ENCODE measurements at places on chromosomes 7 and 10. TPM values are rescaled to one million over a fixed set of nuclear protein-coding genes. Genes with fewer than 3 reads are reported as not detected.

DNA sequence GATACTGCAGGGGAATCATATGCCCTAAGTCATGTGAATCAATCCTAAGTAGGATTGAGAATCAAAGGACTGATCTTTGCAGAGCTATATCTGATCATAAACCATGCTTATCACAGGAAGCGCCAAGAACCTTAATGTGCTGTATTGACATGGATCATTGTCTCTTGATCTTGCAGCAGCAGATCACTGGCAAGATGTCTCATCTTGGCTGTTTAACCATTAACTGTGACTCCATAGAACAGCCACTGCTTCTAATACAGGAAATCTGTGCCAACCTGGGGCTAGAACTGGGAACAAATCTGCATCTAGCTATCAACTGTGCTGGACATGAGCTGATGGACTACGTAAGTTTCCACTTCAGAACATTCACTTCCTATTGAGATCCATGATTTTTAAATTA lies 21.6 kb downstream of the ENO4 start:
- no peak for ATAC-seq

- no peak for ATAC-seq
These were observed 338.9 kb upstream of the MBL2 start for GRCh38 chr10:53111529-53111928.

DNA sequence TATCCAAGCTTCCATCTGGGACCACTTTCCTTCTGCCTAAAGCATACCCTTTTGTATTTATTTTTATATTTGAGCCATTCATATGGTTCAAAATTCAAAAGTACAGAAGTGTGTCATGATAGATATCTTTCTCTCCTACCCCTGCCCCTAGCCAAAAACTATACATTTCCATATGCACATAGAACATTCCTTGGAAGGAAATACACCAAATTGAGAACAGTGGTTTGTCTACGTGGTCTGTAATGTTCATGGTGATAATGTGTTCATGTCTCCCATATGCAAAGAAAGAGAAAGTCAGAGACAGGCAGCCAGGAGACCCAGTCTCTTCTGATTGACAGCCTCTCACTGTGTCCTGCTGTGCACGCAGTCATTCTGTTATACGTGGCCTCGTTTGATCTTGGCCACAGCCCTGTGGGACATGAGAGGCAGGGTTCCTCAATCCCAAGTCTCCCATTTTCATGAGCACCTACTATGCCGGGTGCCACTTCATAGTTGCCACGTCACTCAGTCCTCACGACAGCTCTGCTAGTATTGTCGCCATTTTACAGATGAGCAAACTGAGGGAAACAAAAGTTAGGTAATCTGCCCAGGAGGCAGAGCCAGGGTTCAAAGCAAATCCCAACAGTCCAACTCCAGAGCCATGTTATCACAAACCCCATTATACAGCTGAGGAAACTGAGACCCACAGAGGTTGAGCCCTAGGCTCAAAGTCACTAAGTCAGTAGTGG lies 8.0 kb upstream of the CDH23 start:
- ATAC-seq: no peak

DNA sequence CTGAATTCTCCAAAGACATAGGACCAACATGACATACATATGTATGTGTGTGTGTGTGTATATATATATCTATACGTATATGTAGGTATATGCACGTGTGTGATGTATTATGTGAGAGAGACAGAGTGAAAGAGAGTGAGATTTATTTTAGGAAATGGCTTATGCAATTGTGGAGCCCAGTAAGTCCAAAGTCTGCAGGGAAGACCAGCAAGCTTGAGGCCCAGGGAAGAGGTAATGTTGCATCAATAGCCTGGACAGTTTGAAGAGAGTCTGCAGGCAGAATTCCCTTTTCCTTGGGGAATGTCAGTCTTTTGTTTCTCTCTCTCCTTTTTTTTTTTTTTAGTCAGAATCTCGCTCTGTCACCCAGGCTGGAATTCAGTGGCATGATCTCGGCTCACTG lies 33.0 kb upstream of the CARD11 start:
- ATAC-seq: no peak

DNA sequence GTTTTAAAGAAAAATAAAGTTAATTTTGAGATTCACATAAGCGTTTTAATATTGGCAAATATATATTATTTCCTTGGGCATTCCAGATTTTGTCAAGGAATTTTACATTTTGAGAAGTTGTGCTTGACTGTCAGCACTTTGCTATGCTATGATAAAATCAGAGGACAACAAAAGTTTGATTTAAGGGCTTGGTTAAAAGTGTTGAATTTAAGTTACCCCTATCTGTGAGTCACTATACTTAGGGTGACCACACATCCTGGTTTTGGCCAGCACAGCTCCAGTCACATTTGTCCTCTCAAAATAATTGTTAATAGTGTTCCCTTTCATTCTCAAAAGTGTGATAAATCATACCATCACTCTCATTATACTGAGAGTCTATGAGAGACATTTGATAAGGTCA lies 34.2 kb upstream of the ANK3 start:
- ATAC-seq: peak; percentile 32

DNA sequence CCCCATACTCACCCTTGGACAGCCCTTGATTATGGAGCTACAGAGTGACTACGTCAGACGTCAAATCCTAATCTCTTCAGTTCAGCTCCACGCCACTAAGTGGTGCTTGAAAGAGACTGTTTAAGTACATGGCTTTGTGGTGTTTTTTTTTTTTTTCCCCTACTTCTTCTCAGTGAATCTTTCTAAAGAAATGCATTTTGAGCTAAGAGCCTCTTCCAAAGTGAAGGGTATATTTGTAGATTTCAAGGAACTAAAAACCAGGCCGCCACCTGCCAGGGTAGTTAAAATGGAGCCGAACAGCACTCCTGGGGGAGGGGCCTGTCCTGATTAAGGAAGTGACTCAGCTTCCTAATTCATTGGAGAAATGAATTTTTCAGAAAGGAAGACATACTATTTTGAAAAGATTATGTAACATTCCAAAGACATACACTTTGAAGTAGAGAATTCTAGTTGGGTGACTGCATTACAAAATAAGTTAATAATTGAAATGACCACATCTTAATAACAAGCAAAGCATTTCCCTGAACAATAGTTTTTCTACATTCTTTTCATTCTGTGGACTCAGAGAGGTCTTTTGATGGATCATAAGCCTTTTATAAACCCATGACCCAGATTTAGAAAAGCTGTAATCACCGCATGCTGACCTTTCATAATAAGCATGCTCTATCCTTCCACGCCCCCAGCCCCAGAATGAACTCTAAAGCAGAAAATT lies 20.6 kb upstream of the VPS41 start:
- no peak for ATAC-seq

- peak; percentile 20 for ATAC-seq
These were observed 669 bp downstream of the PI4K2A start for GRCh38 chr10:97640868-97641811.

Gene PNLIP
- not detected for total RNA-seq

Gene HKDC1
- total RNA-seq: 0.42 TPM

Gene CPXM2
- total RNA-seq: not detected

Gene FRG2B
- not detected for total RNA-seq

Gene HOXA10
- total RNA-seq: not detected

Gene CHST3
- total RNA-seq: not detected
